RPMI7951 (cell line): ENCODE measurements at places on chromosomes 16 and 17. TPM values are rescaled to one million over a fixed set of nuclear protein-coding genes. Genes with fewer than 3 reads are reported as not detected.

GRCh38 chr16:57945740-57946138 is 25.2 kb downstream of the CNGB1 start:
- DNase-seq = no peak

The P2RX1 gene
- total RNA-seq = not detected in 2 replicates

GRCh38 chr17:43832168-43832975 is 574 bp downstream of the MPP3 start:
- DNase-seq = peak; percentile 76

The KCNJ12 gene
- 0.10 TPM in 1 of 2 replicates, not detected in the other for total RNA-seq

- no peak for DNase-seq
Measured at GRCh38 chr16:49485663-49486062, 112.1 kb downstream of the C16orf78 start.

DNA sequence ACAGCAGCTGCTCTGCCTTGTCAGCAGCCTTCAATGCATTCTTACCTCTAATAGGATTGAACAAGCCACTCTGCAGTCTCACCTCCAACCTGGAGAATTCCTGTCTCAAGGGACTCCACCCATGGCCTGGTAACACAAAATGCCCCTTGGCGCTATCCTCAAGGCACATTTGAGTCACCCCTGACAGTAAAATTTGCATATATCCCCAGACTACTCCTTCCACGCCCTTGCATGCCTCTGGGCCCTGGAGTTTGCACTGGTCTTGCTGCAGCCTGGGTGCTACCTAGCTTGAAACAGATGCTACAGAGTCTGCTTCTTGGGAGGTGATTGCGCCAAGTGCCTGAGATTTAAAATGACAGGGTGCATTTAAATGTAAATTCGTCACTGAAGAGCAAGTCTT is 391.4 kb upstream of the MAF start:
- no peak for DNase-seq

- peak; percentile 24 for DNase-seq
Measured at GRCh38 chr17:1002771-1003555, 6.0 kb downstream of the TIMM22 start.

The ZP2 gene
- not detected in 2 replicates for total RNA-seq

The HOXB13 gene
- 4.7 and 5.4 TPM in 2 replicates for total RNA-seq

- no peak for DNase-seq
Measured at GRCh38 chr17:81237591-81238489, 1.0 kb downstream of the TEPSIN start.

The TOP2A gene
- 303 and 315 TPM in 2 replicates for total RNA-seq

- no peak for DNase-seq
Measured at GRCh38 chr16:275041-275641, 603 bp downstream of the RGS11 start.

GRCh38 chr17:35991075-35991474 is 4.5 kb upstream of the CCL14 start:
- DNase-seq = no peak

The TSPAN10 gene
- 1.3 and 2.1 TPM in 2 replicates for total RNA-seq

The LAT gene
- total RNA-seq = 0.20 and 0.84 TPM in 2 replicates

DNA sequence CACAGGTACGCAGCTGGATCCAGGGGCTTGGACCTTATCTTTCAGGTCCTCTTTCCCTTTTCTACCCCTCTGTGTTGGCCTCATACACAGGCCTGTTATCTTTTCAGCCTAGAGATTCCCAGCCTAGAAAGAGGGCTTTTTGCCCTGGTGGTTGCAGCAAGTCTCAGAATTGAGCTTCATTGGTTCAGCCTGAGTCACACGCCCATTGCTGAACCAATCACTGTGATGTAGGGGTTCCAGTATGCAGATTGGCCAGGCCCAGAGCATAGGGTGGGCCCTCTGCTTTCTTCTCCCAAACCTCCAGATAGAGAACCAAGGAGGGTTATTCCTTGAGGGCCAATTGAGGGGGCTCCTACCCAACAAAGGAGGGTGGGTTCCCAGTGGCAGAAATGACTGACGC is 32.8 kb downstream of the GPT2 start:
- DNase-seq = peak; percentile 8

The KRTAP4-3 gene
- total RNA-seq = not detected in 2 replicates

GRCh38 chr17:13749891-13750235 is 148.1 kb upstream of the HS3ST3A1 start:
- no peak for DNase-seq

DNA sequence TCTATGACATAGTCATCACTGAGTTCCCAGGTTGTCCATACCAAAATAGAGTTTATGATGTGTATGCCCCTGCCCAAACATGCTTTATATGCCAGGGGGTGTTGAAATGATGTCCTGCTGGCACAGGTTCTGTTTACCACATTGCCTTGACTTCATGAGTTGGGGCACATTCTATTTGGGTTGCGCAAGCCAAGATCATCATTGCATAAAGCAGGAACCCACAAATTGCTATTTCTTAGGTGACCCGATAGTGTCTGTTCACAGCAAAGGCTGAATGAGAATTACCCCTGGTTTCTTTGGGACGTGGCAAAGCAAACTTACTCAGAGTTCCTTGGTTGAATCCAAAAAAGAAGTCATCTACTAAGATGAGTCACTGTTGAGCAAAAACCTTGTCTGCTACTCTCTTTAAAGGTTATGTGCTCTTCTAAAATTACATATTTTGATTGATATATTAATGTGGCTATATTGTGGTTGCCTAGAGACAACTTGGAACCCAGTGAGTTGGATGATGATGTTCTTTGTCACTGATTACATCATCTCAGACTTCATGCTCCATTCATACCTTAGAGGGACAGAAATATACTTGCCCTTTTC is 912.6 kb upstream of the SOX9 start:
- DNase-seq = peak; percentile 37

GRCh38 chr16:49643429-49644144 is 212.3 kb downstream of the ZNF423 start:
- no peak for DNase-seq

GRCh38 chr17:79826204-79826680 is 13.0 kb downstream of the CBX4 start:
- no peak for DNase-seq

The ASGR1 gene
- not detected in 2 replicates for total RNA-seq

DNA sequence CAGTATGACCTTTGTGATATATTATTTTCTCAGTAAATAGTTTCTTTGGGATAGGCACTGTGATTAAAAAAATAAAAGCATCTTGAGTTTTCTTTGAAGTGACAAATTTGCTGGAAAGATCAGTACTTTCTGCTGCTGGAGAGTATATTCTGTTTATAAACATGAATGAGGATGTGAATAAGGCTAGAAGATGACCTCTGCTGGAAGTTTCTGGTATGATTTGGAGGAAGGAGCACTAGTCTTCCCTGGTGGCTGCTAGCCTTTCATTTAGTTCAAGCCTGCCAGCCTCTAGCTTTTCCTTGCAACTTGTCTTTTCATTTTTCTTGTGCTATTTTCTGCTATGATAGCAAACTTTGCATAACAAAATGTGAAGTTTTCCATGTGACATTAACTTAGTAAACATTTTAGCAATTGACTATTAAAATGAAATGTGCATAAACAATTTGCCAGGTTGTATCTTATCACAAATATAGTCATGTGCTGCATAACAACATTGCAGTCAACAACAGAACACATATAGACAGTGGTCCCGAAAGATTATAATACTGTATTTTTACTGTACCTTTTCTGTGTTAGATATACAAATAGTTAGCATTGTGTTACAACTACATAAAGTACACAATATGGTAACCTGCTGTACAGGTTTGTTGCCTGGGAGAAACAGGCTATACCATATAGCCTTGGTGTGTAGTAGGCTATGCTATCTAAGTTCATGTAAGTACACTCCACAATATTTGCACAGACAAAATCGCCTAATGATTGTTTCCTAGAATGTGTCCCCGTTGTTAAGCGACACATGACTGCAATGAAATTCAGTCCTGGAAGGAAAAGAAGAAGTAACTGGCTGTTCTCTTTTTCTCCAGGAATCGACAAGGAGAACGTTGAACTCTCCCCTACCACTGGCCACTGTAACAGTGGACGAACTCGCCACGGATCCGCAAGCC is 18.1 kb upstream of the RAB11FIP4 start:
- DNase-seq = peak; percentile 62

DNA sequence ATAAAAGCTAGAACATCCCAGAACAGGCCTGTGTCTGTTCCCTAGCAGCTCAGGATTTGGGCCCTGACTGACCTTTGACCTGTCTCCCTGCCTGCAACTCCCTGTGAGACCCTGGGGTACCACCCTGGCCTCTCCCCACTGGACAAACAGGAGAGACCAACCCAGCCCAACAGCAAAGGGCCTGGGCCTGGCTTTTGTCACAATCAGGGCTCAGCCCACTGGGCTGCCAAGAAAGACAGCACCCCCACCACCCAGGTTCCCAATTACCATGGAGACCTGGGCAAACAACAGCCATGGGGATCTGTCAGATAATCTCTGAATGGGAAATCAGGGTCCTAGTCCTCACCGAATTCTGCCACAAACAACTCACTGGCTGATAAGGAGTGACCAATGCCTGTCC is 11.1 kb downstream of the PLLP start:
- DNase-seq = no peak

DNA sequence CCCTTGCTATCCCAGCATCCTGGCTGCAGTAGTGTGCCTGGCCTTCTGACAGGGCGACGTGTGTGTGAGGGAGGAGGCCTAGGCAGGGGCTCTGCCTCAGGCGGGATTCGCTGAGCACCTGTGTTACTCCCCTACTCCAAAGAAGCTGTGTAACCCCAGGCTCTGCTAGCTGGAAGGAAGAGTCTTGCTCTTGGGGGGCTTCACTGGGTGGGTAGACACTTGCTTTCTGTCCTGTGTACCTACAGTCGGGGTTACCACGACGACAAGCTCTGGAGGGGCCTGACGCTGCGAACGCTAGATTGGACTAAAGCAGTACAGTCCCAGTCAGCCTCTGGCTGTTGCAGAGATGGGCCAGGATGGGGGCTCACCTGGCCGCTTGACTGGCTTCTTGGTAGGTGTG is 9.5 kb downstream of the EXOC7 start:
- DNase-seq = no peak

- no peak for DNase-seq
Measured at GRCh38 chr17:77526728-77527350, 386.1 kb downstream of the SEC14L1 start.

GRCh38 chr17:41782142-41782541 is 4.4 kb downstream of the JUP start:
- DNase-seq = no peak

- DNase-seq = no peak
Measured at GRCh38 chr17:80517641-80518040, 27.0 kb upstream of the RPTOR start.

DNA sequence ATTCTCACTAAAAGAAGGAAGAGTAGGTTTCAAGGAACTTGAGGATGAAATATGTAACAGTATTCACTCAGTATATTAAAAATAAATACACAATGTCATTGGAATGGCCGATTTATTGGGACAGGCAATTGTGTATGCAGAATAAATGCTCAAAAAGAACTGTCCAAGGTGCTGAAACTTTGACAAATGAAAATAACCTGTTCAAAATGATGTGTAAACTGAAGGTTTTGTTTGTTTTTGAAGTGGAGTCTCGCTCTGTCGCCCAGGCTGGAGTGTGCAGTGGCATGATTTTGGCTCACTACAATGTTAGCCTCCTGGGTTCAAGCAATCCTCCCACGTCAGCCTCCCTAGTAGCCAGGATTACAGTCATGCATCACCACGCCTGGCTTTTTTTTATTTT is 318.7 kb upstream of the RBFOX1 start:
- DNase-seq = peak; percentile 4

The FNDC8 gene
- not detected in 2 replicates for total RNA-seq

- DNase-seq = no peak
Measured at GRCh38 chr17:36602030-36602748, 806 bp downstream of the MRM1 start.

The ST6GALNAC2 gene
- total RNA-seq = 10.7 and 11.4 TPM in 2 replicates

The NPB gene
- total RNA-seq = 3.7 and 3.9 TPM in 2 replicates

GRCh38 chr16:88812513-88813268 is 963 bp upstream of the APRT start:
- DNase-seq = peak; percentile 51

GRCh38 chr16:16027728-16028310 is 78.4 kb downstream of the ABCC1 start:
- no peak for DNase-seq

The CACNG5 gene
- total RNA-seq = not detected in 2 replicates

GRCh38 chr17:81906476-81907218 is 4.6 kb downstream of the PCYT2 start:
- no peak for DNase-seq

DNA sequence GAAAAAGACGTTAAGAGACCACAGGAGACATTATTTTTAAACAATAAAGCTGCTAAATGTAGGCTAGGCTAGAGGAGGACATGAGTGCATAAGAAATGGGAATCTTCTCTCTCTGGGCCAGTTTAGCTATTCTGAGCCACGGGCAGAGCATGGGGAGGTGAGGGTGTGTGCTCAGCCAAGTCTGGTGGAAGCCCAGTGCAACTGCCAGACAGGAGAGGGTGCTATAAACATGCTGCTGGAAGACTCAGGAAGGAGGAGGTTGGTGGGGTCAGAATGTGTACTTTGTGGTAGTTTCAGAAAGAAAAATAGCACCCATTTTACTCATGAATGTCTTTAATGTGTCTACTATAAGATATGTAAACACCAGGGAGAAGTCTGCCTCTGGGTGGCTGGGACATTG is 5.9 kb upstream of the SDK2 start:
- DNase-seq = no peak

GRCh38 chr16:80594756-80595155 is 54.0 kb downstream of the DYNLRB2 start:
- peak; percentile 15 for DNase-seq

DNA sequence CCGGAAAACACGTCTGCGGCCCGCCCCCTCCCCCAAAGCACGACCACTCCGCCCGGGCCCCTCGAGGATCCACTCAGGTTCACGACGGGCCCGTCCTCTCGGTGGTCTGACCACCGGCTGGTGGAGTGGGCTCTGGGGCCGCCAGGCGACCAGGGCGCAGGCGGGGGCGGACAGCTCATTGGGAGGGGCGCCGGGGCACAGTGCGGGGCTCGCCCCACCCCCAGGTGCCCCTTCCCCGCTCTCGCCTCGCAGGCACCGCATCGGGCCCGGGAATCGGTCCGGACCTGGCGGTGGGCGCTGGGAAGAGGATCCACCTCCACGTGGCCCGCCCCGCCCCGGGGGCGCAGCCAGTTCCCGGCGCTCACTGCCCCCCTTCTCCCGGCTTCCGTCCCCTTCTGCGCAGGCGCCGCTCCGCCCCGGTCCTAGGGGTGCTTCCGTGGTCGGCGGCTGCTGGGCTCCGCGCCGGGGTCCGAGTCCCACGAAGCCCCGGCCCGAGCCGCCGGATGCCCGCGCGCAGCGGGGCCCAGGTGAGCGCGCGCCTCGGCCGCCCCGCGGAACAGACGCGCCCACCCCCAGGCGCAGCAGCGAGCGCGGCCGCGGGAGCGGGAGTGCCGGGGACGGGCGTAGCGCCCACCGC is at the start of gene MPG:
MPG (plus strand) TSS at position 419 of the 637 bp plus-strand sequence; CDS start at position 504, 85 bp downstream.
- peak; percentile 76 for DNase-seq
